ENCODE measurements at places on chromosomes 7 and 10.

GRCh38 chr10:70664702-70665195 is 7.6 kb upstream of the ADAMTS14 start:
- DNase-seq = no peak

DNA sequence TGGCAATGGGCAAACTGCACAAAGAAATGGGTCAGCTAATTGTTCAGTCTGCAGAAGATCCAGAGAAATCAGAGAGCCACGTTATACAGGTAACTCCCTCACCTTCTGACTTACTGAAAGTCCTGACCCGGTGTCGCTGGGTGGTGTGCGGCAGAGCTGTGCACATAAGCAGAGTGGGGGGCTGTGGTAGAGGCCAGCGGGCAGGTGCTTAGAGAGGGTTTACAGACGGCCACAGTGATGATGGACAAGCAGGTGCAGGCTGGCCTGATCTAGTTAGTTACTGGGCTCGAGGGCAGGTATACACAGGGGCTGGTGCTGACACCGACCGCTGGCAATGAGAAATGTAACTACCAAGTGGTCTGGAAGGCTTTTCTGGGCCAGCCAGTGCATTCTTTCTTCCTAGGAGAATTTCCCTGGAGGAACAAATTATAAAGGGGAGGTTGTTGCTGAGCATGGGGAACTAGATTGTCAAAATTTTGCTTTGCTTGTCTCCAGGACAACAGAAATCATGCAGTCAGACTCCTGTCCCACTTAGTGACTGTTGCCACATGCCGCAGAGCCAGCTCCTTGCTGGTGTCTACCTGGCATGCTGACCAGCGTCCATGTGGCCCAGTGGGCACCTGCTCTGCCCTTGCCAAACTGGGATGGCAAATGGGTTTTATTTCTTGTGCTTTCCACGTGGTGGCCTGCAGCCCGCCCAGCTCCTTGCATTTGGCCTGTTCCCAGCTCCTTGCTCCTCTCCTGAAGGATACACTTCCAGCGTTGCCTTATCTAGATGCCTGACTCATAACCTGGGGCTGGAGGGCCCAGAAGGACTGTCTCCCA is 28.8 kb downstream of the DENND10 start:
- no peak for DNase-seq

GRCh38 chr10:62244785-62245467 is 23.7 kb downstream of the RTKN2 start:
- DNase-seq = peak; percentile 90

- no peak for DNase-seq
Measured at GRCh38 chr10:6813306-6813705, 233.2 kb upstream of the PRKCQ start.

GRCh38 chr7:121494516-121494915 is 98.4 kb upstream of the FAM3C start:
- no peak for DNase-seq

DNA sequence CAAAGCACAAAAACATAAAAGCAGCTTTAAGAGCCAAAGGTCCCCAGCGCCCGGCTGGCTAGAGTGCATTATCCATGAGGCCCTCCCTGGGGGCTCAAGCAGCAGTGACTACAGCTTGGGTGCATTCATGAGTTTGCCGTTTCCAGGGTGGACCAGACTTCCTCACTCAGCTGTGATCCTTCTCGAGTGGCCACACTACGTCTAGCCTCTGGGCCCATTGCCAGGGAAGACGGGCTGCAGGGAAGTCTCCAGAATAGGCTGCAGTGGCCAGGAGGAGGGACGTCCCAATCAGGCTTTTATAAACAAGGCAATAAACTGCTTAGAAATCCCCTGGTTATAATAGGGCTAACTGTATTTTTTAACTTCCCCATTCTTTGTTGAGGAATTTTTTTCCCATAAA is 89.4 kb upstream of the C1QL3 start:
- DNase-seq = no peak

- DNase-seq = no peak
Measured at GRCh38 chr7:98902523-98902922, 24.2 kb downstream of the TRRAP start.

- DNase-seq = no peak
Measured at GRCh38 chr10:3438606-3439005, 266.0 kb upstream of the PITRM1 start.

- no peak for DNase-seq
Measured at GRCh38 chr7:141200191-141201108, 126.6 kb downstream of the TMEM178B start.

DNA sequence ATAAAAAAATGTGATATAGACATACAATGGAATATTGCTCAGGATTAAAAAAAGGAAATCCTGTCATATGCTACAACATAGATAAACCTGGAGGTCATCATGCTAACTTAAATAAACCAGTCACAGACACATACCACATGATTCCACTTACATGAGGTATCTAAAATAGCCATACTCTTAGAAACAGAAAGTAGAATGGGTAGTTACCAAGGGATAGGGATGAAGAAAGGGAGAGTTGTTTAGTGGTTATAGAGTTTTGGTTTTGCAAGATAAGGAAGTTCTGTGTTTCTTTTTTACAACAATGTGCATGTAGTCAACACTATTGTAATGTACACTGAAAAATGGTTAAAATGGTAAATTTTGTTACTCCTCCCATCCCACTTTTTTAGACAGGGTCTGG is 30.5 kb downstream of the BICC1 start:
- DNase-seq = no peak

GRCh38 chr7:41169317-41169716 is 533.6 kb downstream of the INHBA start:
- DNase-seq = no peak

- peak; percentile 90 for DNase-seq
Measured at GRCh38 chr10:317271-317769, 182.1 kb downstream of the ZMYND11 start.

DNA sequence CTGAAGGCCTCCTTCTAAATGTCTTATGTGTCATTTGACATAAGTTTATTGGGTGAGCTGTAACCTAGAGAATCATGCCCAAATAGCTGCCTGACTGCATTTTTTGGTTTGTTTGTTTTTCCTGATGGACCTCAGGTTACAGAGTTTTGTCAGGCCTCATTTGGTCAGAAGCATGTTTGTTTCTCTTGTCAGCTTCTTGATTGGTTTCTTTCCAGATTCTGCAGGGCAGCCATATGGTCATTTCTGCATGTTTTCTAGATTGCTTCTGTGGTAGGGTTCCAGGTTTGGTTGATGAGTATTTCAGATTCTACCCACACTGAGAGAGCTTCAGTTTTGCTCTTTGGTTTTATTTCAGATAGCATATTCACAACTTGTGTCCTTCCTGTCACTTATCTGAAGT is 28.0 kb downstream of the GLCCI1 start:
- no peak for DNase-seq

DNA sequence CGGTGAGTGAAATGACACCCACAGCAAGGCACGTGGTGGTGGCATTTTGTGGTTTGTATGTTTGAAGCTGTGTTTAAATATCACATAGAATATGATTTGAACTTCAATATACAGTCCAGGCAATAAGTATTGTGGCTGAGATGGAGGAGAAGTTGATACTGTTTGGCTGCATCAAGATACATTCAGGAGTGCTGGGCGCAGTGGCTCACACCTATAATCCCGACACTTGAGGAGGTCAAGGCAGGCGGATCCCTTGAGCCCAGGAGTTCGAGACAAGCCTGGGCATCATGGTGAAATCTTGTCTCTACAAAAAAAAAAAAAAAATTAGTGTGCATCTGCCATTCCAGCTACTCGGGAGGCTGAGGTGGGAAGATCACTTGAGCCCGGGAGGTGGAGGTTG is 35.2 kb upstream of the NUB1 start:
- no peak for DNase-seq

DNA sequence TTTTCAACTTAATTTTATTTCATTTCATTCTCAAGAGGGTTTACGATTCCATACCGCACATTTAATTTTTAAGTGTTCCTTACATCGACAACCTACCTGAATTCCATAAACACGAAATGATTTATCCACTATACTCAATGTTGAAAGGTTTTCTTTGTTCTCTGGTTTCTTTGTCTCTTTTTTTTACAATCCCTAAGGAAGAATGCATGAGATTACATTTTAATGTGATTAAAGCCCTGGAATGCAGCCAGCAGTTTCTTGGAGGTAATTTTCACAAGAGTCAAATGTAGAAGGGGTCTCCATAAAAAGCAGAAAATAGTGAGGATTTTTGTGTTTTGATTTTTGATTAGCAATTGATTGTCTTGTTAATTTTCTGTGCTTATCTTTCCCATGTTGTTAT is 59.2 kb upstream of the ADCY1 start:
- no peak for DNase-seq

DNA sequence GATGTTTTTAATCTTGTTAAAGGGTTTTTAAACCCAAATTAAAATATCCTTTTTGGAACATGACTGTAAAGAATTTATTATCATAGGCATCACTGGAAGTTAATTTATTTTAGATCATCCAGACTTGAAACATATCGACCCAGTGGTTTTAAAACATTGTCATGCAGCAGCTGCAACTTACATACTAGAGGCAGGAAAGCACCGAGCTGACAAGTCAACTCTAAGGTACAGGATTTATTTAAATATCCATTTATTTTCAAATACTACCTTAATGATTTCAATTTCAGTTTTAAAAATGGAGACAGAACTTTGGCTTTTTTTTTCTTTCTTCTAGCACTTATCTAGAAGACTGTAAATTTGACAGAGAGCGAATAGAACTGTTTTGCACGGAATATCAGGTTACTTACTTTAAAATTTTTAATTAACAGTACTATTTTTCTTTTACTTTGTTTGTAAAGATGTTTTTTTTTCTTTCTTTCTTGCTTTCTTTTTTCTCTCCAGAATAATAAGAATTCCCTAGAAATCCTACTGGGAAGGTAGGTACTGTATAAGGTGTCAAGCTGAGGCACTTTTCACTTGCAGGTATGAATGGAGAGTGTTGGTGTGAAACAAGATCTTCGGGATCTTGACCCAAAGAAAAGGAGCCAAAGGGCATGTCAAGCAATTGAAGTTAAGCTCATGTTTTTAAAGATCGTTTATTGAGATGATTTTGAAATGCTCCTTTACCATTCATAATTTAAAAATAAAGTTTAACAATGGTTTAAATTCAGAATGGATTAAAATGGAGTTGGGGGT is 1.8 kb downstream of the COMMD3 start:
- peak; percentile 48 for DNase-seq

DNA sequence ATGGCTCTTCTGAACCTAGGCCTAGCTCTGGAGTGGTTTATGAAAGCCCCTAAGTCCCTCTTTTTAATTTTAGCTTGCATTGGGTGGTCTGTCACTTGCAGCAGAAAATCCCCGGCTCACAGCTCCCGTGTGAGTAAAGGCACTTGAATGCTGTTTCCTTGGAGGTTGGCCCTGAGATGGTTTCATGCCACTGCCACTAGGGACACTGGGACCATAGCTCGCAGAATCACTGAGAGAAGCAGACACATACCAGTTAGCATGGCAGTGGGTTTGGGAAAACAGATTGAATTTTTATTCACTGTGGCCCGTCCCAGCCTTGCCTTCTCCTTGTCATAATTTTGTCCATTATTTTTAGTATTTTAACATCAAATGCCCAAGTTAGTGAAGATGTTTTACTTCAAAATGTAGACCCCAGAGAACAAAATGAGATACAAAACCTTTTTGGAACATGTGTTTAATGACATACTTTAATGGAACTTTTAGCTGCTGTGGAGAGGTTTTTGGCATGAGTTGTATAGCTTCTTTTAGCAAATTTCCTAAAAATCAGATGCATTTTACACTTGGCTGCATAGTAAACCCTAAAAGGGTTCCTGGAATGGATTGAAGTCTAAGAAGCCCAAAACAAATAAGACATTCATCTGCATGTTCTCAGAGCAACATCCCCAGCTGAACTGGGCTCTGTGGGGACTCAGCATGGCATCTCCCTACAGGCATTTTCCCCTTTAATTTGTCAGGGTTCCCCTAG is 259.7 kb upstream of the PITRM1 start:
- no peak for DNase-seq

- DNase-seq = no peak
Measured at GRCh38 chr10:118742032-118742431, 12.7 kb downstream of the CACUL1 start.
